ENCODE measurements at places on chromosomes 12 and 14.

- DNase-seq: no peak
These were observed 102.0 kb downstream of the PRIMA1 start for GRCh38 chr14:93686268-93686667.

- no peak for DNase-seq
These were observed 89.6 kb upstream of the ATF7IP start for GRCh38 chr12:14275886-14276285.

DNA sequence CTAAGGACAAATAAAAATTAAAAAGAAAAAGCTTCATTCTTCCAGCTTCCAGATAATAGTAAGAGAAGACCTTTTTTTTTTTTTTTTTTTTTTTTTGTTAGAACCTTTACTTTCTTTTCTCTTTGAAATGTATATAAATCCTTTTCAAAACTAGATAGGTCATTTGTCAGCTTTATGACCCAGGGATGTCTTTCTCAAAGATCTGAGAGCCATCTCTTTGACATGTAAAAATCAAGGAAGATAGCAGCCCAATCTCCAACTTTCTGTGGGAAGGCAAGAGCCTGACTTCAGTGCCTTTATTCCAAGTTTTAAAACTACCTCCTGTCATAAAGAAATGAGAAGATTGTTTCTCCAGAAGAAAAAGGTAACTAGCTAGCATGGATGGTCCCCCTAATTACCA lies 203.3 kb upstream of the LRFN5 start:
- no peak for DNase-seq

DNA sequence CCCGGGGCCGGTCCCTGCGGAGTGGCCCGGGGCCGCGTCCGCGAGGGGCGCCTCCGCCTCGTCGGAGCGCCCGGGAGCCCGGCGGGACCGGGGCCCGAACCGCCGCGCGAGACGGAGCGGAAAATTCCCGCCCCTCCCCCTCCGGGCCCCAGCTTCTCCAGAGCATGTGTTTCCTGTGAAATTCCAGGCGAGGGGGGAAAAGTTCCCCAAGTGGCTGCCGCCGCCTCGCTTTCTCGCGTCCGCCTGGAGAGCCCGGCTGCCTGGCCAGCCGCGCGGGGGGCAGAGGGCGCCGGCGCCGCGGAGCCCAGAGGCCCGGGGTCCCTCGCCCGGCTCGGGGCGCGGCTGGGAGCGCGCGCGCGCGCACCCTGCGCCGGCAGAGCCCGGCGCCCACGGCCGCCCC lies 904 bp downstream of the CACNA1C start:
- no peak for DNase-seq

DNA sequence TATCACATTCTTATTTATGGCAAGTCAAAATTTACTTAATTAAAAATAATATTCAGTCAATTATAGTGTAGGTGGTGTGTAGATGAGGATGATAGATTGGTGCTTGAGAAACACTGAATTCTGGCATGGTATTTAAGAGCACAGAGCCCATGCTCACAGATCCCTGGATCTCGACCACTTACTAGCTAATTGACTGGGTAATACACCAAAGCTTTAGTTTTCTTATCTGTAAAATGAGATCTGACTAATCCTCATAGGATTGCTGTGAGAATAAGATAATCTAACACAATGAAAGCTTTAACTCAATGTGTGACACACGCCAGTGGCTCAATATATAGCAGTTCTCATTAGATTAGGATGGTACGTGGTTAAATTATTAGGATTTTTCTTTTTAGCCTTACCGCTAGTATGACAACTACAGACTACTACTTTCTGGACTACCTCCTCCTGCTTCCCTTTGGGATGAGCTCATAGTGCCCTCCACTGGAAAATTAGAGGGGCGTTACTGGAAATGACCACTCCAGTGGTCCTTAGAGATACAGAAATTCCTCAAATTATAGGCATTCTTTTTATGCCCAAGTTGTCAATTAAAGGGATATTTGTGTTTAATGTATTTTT lies 482.8 kb upstream of the TBX3 start:
- no peak for DNase-seq

DNA sequence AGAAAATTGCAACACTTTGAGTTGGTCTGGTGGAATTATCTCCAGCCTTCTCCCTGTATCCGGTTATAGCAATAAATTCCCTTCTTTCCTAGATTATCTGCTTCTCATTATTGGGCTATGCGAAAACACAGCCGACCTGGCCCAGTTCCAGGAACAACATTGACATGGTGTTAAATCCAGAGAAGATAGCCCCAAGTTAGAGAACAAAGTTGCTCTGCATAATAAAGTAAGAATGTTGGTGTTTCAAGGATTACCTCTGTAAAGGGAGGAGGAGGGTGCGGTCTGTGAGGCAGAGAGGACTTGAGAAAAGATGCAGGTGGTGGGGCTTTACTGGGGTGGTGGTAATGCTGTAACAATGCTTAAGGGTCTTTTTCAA lies 12.1 kb downstream of the TCL1A start:
- no peak for DNase-seq

- DNase-seq: no peak
These were observed 1.3 kb upstream of the GNPTAB start for GRCh38 chr12:101832030-101832429.

DNA sequence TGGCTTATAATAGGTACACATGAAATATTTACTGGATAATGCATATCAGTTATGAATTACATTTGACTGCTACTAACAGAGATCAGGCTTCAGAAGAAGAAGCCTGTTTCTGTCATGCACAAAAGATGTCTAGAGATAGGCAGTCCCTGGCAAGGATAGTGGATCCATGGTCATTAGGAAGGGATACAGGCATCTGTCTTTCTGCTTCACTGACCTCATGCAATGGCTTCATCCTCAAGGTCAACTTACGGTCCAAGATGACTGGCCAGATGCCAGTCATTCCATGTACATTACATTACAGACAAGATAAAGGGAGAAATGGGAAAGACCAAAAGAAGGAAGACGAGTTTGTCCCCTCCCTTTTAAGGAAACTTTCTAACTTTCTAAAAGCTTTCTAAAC lies 94.0 kb downstream of the NUAK1 start:
- no peak for DNase-seq

DNA sequence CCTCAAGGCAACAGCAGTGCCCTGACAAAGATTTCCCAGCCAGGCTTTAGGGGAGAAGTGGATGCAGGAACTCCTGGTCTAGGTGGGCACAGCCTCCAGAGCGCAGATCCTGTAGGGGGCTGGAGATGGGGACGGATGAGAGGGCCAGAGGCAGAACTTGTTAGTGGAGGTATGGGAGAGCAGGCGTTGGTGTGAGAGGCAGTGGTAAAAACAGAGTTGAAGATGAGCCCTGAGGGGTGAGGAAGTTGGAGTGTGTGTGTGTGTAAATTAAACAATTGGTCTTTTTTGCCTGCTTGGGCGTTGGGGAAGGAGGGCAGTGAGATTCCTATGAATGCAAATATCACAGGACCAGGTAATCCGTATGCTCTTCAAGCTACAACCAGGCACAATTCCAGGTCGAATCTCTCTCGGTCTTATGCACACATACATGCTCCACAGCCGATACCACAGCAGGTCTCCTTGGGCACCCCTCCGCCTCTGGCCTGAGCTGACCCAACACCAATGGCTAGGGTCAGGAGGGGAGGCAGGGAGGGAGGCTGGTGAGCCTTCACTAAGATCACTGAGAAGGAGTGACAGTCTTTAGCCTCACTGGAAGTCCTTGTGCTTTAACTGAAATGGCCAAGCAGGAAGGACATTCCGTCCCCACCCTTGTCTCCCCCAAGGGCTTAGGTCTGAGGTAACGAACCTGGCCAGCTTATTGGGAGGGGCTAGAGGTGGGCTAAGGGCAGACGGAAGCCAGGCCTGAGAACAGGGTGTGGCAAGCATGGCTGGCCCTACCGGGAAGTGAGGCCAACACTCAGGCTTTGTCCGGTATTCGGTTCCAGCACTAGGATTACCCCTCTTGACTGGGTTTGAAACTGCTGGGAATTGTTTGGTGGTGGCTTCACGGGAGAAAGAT lies 1.5 kb upstream of the KRT7 start:
- no peak for DNase-seq

- DNase-seq: no peak
These were observed 602 bp downstream of the APEX1 start for GRCh38 chr14:20455355-20456300.

Data from activated T-helper 2 cell treated with anti-CD3 and anti-CD28 coated beads, Interferon-gamma antibody, Interleukin-2, Interleukin-4, amounts not matched to agents 10 μg/mL and 5 μg/mL and 100 μg/mL, durations not matched to agents 14 hours and 24 hours and 36 hours (primary cell).